CD4-positive, alpha-beta T cell treated with Interleukin-17A for 1 hour (primary cell): ENCODE measurements at places on chromosomes 1 and 21.

DNA sequence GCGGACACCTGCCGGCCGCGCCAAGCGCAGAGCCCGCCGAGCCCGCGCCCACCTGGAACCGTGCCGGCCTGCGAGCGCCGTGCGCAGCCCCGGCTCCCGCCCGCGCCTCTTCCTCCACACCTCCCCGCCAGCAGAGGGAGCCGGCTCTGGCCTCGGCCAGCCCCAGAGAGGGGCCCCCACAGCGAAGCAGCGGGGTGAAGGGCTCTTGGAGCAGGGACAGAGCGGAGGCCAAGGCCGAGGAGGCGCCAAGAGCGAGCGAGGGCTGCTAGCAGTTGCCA is 50.1 kb upstream of the KRTAP19-8 start:
- no peak for DNase-seq

GRCh38 chr1:151828921-151829320 is 2.7 kb downstream of the RORC start:
- DNase-seq = no peak

- peak; percentile 90 for DNase-seq
These were observed at the start of gene IQCC for GRCh38 chr1:32205401-32206370. Gene IQCC, plus strand, starts transcription at chr1:32205671. Its CDS starts 11 bp downstream, at chr1:32205682.

- DNase-seq = no peak
These were observed 891.8 kb upstream of the NCAM2 start for GRCh38 chr21:20106368-20106767.

GRCh38 chr1:35536556-35537162 is 20.5 kb downstream of the KIAA0319L start:
- DNase-seq = no peak

DNA sequence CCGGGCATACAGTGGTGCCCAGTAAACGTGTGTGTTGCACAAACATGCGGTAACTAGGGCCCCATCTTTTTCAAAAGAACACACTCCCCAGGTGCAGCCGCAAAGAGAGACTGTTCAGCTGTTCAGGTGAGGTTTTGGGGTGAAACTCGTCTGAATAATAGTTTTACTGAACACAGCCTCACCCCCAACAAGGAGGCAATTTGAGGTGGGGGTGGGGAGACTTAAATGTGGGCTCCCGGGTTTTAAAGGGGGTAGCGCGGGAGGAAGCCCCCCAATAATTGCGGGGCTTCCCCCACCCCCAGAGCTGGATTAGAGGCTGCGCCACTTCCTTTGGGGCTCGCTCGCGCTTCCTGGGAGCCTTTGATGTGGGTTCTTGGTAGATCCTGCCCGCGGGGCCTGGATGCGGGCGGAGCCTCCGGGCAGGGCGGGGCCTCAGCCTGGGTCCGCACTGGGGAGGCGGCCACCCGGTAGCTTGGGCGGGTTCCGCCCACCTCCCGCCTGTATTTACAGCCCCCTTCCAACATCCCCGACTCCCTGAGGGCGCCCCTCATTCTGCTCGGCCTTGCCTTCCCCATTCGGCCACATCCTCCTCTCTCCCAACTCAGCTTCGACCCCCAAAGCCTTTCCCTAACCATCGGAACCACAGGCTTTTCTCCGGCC is 6.4 kb upstream of the EPHA2 start:
- peak; percentile 78 for DNase-seq

- no peak for DNase-seq
These were observed 15.0 kb upstream of the PWP2 start for GRCh38 chr21:44092211-44092610.

- DNase-seq = no peak
These were observed 112.1 kb downstream of the BCAR3 start for GRCh38 chr1:93569489-93569888.

- DNase-seq = peak; percentile 8
These were observed 98.7 kb upstream of the RGS1 start for GRCh38 chr1:192476802-192477298.
